Right cardiac atrium (tissue), 5 donors: ENCODE measurements at places on chromosomes 1 and 21. TPM values are rescaled to one million over a fixed set of nuclear protein-coding genes. Genes with fewer than 3 reads are reported as not detected.

DNA sequence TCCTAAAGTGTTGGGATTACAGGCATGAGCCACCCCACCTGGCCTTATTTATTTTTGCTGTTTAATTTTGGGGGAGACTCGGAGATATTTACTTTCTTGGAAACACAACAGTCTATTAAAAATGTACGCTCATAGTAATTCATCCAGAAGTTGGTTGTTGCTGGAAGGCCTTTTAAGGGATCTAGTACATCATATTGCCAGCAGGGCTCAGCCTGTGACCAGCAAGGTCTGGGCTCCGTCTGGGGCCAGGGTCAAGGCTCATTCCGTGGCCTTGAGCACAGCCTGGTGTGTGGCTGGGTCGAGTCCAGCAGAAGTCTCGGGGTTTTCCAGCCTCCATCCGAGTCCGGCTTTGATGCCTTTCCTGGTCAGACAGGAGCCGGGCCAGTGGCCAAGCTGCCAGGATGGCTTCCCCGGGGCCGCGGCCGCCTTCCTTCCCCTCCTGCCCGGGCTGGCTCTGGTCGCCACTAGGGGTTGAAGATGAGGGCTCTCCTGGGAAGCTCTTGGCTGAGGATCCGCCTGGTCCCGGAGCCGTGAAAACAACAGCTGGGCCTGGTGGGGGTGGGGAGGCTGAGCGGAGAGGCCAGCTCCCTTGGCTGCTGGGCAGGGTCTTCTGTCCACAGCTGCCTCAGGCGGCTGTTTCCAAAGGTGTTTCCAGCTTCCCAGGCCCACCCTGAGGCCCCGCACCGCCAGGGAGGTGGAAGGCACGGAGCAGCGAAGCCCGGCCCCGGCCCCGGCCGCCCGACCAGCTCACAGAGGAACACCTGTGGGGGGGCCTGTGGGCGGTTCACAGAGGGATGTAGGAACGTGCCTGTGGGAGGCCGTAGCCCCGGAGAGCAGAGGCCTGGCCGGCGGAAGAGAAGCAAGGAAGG is 5.1 kb upstream of the VWA1 start:
- DNase-seq = peak; percentile 94

The TIE1 gene
- 48.8 TPM for total RNA-seq

- DNase-seq = no peak
Measured at GRCh38 chr1:35442734-35443133, 114.5 kb downstream of the KIAA0319L start.

DNA sequence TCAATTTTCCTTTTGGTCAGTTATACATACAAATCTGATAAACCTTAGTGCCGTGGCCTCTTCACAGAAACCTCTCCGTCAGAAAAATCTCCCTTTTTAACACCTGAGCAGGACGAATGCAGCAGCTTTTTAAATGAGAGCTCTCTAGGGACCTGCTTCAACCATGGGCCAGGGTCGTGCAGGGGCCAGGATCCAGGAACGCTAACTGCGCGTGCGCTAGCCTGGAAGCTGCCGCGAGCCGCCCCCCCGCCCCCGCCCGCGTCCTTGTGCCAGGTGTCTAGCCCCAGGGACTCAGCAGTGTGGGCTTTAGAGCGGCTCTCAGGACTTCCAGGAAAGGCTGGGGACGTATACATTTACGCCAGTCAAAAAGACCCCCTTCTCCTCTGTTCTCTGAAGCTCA is 136.8 kb upstream of the FMN2 start:
- DNase-seq = no peak

DNA sequence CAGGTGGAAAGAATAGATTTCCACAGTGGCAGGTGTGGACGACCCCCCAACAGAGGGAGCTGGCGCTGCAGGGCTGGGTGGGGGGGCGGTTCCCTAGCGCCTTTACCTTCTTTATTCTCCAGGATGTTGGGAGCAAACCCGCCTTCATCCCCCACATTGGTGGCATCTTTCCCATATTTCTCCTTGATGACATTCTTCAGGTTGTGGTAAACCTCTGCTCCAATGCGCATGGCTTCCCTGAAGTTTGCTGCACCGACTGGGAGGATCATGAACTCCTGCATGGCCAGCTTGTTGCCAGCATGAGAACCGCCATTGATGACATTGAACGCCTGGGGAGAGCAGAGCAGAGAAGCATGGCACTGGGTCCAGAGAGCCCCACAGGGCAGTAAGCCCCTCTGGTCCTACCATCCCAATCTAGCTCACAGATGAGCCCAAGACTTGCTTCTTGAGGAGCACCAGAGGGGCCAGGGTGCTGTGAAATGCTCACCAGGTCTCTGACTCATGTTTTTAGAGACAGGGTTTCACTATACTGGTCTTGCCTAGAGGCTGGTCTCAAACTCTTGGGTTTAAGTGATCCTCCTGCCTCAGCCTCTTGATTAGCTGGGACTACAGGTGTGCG is 12.2 kb downstream of the ENO1 start:
- DNase-seq = no peak

The ANKRD35 gene
- total RNA-seq = 1.9 TPM

- DNase-seq = no peak
Measured at GRCh38 chr21:23740463-23740862, 1866.8 kb downstream of the MRPL39 start.

- DNase-seq = peak; percentile 53
Measured at GRCh38 chr1:53038566-53038965, 23.4 kb upstream of the PODN start.

GRCh38 chr1:53116307-53116810 is 26.1 kb downstream of the SLC1A7 start:
- no peak for DNase-seq

DNA sequence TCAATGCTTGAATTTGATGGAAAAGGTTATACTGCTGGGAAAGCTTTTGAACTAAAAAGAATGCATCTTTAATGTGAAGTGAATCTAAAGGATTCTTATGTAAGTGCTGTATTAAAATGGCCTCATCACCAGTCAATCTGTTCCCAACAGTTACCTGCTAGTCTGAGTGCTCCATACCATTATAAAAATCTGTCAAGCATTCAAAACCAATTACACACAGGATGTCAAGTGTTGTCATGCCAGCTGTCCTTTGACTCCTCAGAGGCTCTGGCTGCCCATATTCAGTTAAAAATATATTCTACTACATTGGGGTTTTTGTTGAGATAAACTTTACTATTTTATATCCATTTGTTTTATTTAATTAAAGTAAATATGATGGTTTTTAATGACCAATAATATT is 1587.7 kb downstream of the AMY1C start:
- DNase-seq = no peak

The ASTN1 gene
- total RNA-seq = 0.11 TPM

The SPRR3 gene
- not detected for total RNA-seq

GRCh38 chr1:58162952-58163550 is 383.5 kb downstream of the OMA1 start:
- DNase-seq = peak; percentile 59

DNA sequence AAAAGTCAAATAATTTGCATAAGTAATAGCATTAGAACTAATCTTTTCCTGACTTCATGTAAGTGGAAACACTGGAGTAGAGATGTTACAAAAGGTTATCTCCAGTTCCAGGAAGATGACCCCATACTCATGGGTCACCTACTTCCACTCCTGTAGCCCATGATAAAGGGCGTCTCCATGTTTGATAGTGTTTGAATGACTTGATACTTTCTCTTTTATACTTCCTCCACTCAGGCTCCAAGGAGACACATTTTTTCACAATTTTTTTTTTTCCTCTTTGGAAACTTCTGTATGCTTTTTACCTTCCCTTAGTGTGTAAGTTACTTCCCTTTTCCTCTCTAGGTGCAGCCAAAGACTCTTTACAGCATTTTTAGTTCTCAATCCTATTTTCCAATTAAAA is 382.1 kb upstream of the B3GALT2 start:
- DNase-seq = no peak

The ZNF695 gene
- total RNA-seq = not detected

DNA sequence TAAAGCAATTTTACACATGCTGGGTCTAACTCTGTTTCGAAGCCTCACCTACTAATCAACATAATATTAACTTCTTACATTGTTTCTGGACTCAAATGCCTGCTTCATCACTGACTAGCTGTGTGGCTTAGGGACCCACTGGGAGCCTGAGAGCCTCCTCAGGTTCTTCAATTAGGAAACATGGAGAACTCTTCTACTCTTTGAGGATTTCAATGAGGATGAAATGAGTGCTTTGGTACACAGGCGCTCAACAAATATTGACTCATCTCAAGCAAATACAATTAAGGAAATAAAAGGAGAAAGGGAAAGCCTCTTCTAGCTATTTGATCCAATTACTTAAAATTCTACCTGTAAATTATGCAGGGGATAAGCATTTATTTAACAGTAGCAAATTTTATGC is 84.4 kb upstream of the JAK1 start:
- DNase-seq = no peak

The KCND3 gene
- total RNA-seq = 25.6 TPM
